HepG2 (cell line): ENCODE measurements at places on chromosomes 7 and 10. TPM values are rescaled to one million over a fixed set of nuclear protein-coding genes. Genes with fewer than 3 reads are reported as not detected.

Gene FBXL13
- total RNA-seq, result 0.22 and 0.77 TPM in 2 replicates

- no peak overlapping the region for H3K27ac ChIP-seq
- no peaks in the 10 kb centered on the region for H3K36me3 ChIP-seq
- no peaks in the 10 kb centered on the region for H3K27me3 ChIP-seq
- DNase-seq, result no peak
Measured at GRCh38 chr7:103432712-103433111, 13.3 kb downstream of the SLC26A5 start.

Gene CNPY1
- total RNA-seq, result not detected in 2 replicates

Gene STAMBPL1
- 1.5 and 1.6 TPM in 2 replicates for total RNA-seq

- DNase-seq, result no peak
- no peak overlapping the region for H3K27ac ChIP-seq
- no peaks in the 10 kb centered on the region for H3K27me3 ChIP-seq
- no peak overlapping the region for H3K4me3 ChIP-seq
Measured at GRCh38 chr7:95584769-95585425, 11.4 kb downstream of the PDK4 start.

DNA sequence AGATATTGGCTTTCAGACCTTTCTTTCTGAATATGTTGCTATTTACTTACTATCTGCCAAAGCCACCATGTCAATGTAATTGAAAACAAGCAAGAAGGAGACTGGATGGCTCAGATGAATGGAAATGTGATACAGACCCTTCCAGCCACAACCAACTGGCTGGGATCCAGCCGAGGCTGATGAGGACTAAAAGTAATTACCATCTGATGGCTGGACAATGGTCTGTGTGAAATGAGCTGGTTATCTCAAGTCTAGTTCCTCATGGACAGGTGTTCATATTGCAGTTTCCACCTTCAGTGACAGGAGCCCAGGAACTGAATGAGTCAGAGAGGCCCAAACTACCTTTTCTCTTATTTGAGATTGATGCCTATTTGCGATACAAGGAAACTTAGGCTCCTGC, 267.5 kb downstream of the GATA3 start:
- H3K4me1 ChIP-seq, result no peaks in the 10 kb centered on the region
- no peaks in the 10 kb centered on the region for H3K27me3 ChIP-seq
- DNase-seq, result no peak
- H3K27ac ChIP-seq, result no peak overlapping the region
- no peaks in the 10 kb centered on the region for H3K36me3 ChIP-seq

DNA sequence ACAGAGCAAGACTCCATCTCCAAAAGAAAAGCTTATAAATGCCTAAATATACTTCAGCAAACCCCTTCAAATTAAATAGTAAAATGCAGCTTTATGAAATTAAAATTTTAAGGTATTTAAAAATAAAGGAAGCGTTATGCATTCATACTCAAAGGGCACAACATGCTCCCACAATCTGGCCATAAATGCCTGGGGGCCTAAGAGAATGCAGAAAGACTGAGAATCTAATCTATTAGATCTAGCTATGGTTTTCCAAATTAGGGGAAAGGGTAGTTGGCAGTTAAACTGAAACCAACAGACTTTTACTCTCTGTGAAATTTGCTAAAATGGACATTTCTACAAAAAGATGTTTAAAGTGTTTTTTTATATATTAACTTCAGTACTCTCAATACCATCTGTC, 40.6 kb downstream of the SORBS1 start:
- peaks cover 44% of the 10 kb centered on the region for H3K4me1 ChIP-seq
- no peaks in the 10 kb centered on the region for H3K27me3 ChIP-seq
- DNase-seq, result no peak
- no peak overlapping the region for H3K27ac ChIP-seq
